ENCODE measurements at places on chromosomes 12 and 14.

- DNase-seq: peak; percentile 34
These were observed 73.7 kb downstream of the BBS10 start for GRCh38 chr12:76274420-76275083.

DNA sequence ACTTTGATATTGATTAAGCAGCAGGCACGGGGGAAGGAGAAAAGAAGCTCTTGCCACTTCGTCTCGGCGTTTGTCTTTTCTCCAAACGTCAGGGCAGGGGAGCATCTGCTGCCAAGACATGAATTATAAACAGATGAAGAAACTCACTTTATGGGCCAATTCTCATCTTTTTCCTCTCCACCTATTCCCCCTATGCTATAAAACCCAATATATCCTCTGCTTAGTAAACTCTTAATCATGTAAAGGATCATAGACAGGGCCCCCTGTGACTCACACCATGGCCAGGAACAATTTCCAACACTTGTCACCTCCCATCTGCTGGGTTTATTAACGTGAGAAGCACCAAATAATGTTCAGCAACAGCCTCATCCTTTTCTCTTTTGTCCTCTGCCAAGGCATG lies 1092.1 kb upstream of the TMEM132C start:
- DNase-seq: no peak

DNA sequence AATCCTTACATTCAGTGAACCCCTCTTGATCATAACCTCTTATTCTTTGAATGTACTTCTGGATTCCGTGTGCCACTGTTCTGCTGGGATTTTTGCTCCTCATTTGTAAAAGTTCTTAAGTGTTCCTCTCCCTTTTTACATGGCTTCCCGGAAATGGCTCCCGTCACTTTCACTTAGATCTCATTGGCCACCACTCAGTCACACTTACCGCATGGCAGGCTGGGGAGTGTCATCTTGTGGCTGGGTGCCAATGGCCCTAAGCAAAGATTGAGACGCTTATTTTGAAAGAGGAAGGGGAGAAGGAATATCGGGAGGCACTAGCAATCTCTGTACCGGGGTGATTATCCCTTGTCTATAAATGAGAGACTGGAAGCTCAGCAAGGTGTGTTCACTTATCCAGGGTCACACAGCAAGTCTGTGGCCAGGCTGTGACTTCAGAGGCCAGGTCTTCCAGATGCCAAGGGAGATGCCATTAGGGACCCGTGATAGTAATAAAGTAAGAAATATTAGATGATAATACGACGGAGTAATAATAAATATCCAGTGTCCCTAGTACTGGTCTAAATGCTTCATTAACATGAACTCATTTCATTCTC lies 68.8 kb downstream of the RNFT2 start:
- DNase-seq: no peak

- DNase-seq: no peak
These were observed 695.5 kb upstream of the LRFN5 start for GRCh38 chr14:40911141-40911540.

DNA sequence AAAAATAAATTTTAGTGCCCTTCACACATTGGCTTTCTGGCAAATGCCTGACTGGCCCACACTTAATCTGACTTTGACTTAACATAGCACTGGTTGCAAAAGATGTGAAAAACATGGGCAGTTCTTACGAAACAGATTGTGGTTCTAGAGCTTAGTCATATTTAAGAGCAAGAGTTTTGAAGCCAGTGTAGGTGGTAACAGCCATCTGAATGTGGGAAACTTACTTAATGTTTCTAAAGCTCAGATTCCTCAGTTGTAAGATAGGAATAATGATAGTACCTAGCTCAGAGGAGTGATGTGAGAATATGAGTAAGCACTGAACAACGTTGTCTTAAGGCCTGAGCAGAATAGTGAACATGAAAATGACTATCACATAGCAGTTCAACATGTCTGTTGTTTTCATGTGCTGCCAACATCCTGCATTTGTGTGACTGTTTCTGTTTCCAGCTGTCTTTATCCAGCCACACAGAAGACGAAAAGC lies 262.7 kb downstream of the SYT1 start:
- peak; percentile 24 for DNase-seq

DNA sequence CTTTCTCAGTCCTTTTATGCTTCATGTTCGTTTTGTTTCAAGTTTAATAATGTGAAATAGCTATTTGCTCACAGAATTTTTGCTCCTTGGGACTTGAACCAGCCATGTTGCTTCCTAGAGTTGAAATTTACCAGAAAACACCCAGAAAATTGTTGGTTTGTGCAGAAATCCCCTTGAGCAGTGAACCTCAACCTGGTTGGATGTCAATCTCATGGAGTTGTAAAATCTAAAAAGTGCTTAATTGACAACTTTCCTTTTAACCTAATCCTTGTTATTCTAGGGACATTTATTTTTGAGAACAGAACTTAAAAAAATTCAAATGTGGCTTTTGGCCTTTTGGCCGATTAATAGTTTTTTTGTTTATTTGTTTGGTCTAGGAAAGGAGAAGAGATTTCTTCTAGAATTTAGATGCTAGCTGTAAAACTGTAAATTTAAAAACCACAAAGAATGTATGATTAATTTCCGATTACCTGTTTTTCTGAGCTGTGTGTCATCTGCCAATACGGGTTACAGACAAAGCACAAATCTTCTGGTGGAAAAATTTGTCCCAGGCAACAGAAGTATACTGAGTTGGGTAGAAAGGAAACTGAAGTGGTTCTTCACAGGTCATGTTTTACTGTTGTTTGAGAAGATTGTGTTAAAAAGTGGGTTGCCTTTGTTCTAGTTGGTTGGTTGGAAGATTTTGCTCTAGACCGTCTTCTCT lies 154.4 kb downstream of the FUT8 start:
- no peak for DNase-seq

GRCh38 chr14:67265131-67265530 lies 23.9 kb downstream of the PALS1 start:
- no peak for DNase-seq

DNA sequence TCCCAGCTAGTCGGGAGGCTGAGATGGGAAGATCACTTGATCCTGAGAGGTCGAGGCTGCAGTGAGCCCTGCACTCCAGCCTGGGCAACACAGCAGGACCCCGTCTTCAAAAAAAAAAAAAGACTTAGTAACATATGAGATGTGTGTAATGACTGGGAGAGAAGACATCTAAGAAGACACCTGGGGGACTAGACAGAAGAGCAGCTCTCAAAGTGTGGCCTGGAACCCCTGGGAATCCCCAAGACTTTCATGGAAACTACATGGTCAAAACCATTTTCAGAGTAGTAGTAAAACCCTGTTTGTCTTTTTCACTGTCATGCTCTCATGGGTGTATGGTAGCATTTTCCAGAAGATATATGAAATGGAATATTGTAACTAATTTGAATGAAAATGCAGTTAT lies 45.3 kb downstream of the R3HDM2 start:
- no peak for DNase-seq

DNA sequence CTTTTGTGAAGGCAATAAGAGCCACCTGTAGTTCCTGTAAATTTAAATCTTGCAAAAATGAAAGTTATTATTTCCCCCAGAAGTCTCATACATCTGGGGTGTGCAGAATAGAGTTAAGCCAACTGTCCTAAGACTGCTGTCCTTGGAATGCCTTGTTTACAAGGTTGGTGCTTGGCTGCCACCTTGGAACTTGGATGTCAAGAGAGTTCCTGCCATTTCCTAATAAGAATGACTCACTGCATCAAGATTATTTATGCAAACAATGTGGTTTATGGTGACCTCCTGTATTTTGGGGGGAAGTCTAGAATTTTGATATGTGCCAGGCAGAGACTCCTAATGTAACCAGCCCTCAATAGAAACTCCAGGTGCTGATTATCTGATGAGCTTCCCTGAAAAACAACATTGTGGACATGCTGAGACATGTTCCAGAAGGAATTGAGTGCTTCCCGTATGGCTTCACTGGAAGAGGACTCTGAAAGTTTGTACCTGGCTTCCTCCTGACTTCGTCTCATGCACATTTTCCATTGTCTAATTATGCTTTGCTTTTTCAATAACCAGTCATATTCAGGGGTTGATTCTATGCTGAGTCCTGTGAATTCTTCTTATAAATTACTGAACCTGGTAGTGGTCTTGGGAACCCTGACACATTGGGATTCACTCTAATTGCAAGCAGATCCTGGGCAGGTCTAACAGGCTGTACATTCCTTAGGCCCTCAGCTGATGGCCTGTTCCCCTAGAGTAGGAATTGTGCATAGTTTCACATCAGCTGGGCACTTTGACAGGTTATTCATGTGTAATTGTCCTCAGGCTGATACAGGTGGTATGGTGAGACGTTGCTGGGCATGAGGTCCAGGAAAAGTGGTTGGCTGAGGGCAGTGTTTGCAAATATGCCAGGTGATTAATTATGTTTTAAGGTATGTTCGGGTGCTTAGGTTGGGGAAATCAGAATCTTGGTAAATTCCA lies 1370.7 kb upstream of the TMEM132C start:
- DNase-seq: no peak

DNA sequence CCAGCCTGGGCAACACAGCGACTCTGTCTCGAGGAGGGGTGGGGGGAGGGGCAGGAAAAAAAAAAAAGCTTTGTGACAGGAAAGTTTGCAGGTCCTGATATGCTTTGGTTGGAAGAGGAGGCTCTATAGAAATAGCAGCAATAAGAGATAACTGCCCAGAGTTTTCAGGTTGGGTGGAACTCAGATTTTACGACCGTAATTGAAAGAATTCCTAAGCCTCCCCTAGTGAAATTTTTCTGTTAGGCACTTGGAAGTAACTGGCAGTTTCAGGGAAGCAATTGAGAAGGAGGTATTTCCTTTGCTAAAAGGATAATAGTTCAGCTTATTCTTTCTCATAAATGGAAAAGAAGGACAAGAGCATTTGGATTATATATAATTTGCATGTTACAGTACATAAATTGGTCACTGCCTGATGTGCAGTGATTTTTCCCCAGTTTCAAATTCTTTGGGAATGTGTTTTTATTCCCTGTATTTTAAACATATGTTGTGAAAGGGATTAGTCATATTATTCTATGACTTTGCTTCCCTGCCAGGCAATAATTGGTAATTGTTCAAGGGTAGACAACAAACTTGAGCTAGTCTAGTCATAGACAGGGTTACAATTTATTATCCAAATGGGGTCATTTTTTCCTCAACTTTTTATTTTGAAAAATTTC lies 452.8 kb downstream of the AEBP2 start:
- no peak for DNase-seq

DNA sequence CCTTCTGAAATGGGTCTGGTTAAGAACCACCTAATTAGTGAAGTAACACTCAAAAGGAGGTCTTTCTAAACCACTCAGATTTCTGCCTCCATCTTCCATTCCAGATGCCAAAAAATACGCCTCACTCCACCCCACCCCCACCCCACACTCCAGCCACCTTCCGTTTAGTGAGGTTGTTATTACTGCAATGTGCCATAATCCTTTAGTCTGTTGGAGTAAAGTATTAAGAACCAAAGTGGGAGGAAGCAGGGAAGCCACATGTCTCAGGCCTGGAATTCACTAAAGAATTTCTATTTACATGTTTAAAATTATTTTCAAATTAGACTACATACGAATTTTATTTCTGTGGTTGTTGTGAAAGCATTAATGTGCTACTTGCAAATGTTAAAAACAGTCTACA lies 7.4 kb downstream of the KIF21A start:
- no peak for DNase-seq

- no peak for DNase-seq
These were observed 24.8 kb downstream of the MUCL1 start for GRCh38 chr12:54879150-54879549.

- no peak for DNase-seq
These were observed 366.6 kb downstream of the NELL2 start for GRCh38 chr12:44509471-44509870.

DNA sequence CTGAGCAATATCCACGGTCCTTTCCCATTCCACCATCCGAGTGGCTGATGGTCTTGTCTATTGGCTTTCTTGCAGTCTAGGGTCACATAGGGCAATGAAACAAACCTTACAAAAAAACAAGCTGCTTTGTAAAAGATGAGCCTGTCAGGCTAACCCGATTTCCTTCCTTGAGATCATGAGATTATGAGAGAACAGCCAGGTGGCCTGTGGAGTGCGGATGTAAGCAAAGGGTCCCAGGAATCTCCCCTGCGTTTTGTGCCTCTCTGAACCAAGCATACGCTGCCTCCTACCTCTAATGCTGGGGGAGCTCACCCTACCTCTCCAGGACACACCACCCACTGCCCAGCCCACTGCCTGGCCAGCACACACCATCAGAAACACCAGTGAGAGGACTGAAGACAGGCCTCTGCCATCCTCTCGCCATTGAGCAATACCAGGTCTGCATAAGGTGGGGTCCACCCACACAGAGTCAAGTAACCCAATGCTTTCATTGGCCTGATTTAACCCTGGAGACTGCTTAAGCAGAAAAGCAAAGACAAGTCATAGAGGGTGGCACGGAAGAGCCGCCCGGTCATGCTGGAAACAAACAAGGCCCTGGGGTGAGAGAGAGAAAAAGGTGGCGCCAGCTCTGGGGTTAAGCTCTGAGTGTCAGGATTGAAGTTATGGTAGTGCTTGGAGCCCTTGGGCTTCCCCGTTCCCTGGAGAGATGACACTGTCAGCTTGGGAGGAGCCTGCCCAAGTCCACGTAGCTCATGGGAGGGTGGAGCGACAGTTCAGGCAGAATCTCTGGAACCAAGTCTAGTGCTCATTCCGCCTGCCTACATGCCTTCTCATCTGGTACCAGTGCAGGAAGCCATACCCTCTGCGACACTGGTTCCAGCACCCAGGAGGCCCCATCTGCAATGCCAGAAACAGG lies 46.6 kb downstream of the CALM1 start:
- no peak for DNase-seq

- DNase-seq: no peak
These were observed 57.2 kb upstream of the PELI2 start for GRCh38 chr14:56061051-56061450.

- DNase-seq: no peak
These were observed 6.4 kb upstream of the TBK1 start for GRCh38 chr12:64445490-64445889.

DNA sequence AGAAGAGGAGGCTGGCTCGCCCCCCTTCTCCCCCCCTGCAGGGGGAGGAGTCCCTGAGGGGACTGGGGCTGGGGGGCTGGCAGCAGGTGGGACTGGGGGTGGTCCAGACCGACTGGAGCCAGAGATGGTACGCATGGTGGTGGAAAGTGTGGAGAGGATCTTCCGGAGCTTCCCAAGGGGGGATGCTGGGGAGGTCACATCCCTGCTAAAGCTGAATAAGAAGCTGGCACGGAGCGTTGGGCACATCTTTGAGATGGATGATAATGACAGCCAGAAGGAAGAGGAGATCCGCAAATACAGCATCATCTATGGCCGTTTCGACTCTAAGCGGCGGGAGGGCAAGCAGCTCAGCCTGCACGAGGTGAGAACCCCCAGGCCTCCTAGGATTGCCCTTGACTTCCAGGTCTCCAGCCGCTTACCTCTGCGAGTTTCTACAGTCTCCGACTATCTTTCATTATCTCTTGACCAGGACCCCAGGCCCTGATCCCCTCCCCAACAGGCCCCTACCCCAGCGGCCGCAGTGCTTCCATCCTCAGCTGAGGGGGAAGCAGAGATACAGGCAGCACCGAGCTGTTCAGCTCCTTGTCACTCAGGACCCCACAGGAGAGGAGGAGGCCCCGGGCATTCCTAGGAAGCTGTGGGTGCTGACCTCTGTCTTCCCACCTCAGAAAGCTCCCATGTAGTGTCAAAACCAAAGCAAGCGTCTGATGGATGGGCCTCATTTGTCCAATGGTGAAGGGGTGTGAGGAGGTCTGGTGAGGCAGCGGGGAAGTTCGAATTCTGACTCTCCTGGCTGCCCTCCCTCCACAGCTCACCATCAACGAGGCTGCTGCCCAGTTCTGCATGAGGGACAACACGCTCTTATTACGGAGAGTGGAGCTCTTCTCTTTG lies 3.0 kb downstream of the NAB2 start:
- DNase-seq: no peak
